ENCODE measurements at places on chromosomes 2 and 18.

DNA sequence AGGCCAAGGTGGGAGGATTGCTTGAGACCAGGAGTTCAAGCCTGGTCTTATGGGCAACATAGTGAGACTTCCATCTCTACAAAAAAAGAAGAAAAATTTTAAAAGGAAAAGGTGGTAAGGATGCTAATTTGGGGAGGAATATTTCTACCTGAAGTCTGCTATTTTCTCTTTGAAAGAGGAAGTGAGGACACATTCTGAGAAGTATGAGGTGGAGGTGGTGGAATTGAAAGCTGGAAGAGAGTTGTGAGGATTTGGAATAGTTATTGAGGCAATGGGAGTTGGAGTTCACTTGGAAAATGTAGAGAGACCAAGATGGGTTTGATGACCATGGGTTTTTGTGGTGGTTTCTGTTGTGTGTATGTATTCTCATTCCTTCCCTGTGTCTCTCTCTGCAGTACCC lies 29.3 kb downstream of the EML4 start:
- no peak for DNase-seq

DNA sequence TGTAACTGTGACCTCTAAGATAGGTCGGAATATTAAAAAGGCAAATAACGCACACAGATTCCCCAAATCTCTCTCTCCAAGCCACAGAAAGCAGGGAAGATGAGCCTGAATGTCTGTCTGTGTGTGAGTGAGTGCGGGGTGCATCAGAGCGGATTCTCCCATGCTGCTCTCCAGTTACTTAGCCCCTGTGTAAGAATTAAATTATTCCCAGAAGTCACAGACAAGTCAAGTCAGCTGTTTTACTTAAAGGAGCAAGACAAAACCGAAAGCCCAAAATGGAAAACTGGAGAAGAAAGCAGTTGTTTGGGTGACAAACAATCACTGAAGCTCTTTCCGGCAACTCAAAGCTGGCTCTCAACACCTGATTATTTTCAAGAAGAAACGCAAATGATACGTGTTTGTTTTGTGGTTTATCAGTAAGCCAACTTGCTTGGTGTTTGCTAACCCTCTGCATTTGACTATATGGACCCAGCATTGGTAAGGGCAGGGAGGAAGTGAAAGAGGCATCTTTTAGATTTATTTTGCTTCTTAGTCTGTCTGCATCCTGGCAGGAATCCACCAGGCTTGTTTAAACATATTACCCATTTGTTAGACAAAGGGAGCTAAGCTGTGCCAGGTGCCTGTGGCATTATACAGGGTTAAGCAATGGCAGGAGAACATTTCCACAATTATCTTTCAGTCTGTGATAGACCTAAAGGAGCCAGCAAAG lies 121.5 kb upstream of the CREB1 start:
- DNase-seq: peak; percentile 49

DNA sequence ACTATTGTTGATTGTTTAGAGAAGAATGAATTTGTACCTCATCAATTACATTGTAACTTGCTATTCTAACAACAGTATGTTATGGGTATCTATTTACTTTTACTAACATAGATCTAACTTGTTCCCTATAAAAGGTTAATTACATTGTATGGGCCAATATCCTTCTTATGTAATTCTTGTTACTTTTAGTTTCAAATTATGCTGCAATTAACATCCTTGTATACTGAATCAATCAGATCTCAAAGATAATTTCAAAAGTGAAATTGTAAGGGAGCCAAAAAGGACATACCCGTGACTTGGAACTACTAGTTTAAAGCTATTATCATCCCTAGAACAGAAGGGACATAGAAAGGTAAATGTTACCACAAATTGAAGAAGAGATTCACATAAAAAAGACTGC lies 79.9 kb upstream of the RIT2 start:
- DNase-seq: no peak

GRCh38 chr2:129760669-129761068 lies 218.8 kb upstream of the RAB6C start:
- no peak for DNase-seq

DNA sequence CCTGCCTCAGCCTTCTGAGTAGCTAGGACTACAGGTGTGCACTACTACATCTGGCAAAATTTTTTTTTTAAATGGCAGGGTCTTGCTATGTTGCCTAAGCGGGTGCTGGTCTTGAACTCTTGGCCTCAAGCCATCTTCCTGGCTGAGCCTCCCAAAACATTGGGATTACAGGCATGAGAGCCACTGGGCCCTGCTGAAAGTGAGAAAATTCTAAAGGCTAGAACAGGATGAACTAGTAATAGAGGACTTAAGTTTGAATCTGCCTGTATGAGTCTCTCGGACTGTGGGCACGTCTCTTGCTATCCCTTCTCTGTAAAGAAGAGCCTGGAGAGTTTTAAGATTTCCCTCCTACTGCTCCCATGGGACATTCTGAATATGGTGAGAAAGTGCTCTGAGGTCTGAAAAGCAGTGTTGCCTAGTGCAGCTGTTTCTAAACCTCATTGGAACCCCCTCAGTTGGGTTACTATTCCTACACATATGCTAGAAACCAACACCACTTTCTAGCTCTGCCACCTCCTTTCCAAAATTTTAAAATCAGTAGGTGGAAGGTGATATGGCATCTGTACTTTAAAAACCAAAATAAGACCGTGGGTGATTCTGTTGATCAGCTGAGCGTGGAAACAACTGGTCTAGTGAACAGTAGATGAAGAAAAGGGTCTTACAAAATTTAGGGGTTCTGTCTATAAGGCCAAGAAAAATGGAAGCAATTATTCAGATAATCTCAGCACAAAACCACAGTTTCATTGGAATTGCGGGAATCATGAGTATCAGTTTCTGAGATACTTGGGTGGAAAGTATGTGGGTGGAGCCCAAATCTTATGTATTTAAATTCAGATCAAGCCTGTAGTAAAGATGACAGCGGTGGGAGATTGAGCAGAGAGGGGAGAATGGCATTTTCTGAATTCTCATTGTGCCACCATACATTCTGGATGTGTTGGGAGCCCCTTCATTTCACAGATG lies 259.8 kb upstream of the CXCR4 start:
- DNase-seq: no peak

Data from AG10803 (cell line).